NCI-H1694 treated with DMSO at 0.1 percent for 48 hours (cell line): ENCODE measurements at places on chromosomes 1 and 21.

- no peak for DNase-seq
Measured at GRCh38 chr21:26832546-26832945, 12.7 kb downstream of the ADAMTS1 start.

- DNase-seq = no peak
Measured at GRCh38 chr1:67439277-67440029, 9.3 kb upstream of the SERBP1 start.

DNA sequence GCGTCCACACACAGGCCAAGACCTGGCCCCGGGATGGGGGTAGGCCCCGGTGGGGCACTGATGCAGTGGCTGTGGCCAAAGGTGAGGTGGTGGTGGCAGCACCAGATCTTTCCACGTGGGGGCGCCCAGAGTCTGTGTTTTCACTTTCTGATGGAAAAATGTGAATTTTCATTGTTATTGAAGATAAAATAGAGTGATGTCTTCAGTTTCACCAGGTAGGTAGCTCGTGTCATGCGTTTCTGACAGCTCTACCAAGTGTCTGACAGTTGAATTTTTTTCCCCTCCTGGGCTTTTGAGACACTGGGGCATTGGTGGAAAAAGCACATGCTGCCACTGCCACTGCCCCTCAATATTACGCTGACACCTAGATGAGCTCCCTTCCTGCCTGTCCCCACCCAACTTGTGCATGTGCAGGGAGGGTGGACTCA is 40.0 kb upstream of the MAGOH start:
- peak; percentile 45 for DNase-seq

DNA sequence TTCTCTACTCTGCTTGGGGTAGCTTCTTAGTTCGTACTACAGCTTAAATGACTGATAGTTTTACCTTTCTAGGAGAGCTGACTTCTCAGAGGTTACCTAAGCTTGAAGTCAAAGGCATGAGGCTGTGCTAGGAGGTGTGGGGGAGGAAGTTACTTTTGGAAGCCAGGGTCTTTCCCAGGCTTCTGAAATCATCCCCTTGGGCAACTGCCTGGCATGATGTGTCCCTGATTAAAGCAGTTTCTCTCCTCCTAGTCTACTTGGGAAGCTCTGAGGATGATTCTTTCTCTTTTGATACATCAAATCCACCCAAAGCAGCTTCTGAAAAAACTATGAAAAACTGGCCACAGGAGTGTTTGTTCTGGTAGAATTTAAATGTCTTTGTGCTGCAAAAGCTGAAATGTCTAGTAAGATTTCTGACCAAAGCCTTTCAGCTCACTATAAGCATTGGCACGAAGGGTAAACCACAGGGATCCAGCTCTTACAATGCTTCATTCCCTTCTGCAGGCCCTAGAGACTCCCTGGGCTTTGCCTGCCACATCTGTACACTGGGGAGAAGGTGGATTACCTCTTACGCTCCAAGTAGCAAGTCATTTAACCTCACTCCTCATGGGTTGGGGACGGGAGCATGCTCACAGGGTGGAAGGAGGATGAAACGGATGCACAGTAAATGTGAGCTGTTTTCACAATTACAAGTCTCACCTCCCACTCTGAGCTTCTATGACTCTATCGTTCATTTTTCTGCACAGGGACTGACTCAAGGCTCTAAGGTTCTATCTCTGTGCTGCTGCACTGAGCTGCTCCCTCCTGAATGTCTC is 59.6 kb downstream of the RUNX1 start:
- no peak for DNase-seq

DNA sequence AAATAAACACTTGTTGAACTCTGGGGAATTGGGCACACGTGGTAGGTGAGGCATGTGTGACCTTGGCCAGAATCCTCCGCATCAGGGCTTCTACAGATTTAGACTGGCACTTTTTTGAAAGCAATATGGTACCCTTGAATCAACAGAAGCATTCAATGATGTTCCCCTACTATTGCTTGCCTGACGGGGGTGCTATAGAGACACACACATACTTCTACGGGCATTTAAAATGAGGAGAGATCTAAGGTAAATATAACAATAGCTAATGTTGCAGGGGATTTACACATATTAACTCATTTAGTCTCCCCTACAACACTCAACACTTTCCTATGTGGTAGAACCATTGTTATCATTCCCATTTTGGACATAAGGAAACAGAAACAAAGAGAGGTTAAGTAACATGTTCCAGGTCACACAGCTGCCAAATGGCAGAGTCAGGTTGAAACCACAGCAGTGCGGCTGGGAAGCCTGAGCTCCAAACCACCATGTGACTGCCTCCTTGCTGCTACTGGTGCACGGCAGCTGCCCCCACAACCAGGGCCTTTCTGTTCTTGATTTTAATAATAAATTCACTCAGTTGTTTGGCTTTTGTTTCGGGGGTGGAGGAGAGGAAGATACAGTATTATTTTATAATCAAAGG is 147.4 kb downstream of the ZNF281 start:
- DNase-seq = no peak

DNA sequence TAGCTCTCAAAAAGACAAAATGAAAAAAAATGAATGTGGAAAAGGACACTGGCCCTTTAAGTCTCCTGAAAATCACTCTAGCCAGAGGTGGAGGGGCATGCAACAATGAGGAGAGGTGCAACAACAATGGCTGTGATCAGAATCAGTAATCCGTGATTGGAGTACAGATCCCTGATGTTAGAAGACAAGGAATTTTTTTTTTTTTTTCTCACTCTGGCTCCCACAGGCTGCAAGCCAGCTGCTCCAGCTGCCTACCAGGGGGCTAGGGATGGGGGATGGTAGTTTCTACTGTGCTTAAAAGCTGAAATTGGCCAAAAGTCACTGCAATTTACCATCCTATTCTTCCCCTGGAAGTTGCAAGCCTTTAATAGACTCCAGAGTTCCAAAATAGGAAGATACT is 54.5 kb downstream of the STYXL2 start:
- no peak for DNase-seq

DNA sequence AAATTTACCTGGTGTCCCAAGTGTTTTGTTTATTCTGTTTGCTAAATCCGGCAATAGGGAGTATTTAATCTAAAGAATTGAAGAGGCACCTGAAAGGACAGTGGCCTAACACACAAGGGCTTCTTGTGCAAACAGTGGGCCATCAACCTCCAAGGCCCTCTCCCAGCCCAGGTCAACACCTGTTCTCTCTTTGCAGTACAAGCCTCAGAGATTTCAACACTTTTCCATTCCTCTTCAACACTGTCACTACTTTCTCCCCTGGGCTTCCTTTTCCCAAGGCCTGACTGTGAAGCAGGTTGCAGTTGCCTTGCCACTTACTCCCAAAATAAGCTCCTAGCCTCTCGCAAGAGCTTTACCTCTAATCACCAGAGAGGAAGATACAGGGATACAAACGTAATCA is 3.2 kb upstream of the SNAPIN start:
- DNase-seq = no peak

DNA sequence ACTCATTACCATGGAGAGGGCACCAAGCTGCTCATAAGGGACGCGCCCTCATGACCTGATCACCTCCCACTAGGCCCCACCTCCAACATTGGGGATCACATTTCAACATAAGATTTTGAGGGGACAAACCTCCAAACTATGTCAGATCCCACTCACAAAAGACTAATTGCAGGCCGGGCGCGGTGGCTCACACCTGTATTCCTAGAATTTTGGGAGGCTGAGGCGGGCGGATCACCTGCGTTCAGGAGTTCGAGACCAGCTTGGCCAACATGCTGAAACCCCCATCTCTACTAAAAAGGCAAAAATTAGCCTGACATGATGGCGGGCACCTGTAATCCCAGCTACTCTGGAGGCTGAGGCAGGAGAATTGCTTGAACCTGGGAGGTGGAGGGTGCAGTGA is 228.7 kb downstream of the CRB1 start:
- DNase-seq = no peak

DNA sequence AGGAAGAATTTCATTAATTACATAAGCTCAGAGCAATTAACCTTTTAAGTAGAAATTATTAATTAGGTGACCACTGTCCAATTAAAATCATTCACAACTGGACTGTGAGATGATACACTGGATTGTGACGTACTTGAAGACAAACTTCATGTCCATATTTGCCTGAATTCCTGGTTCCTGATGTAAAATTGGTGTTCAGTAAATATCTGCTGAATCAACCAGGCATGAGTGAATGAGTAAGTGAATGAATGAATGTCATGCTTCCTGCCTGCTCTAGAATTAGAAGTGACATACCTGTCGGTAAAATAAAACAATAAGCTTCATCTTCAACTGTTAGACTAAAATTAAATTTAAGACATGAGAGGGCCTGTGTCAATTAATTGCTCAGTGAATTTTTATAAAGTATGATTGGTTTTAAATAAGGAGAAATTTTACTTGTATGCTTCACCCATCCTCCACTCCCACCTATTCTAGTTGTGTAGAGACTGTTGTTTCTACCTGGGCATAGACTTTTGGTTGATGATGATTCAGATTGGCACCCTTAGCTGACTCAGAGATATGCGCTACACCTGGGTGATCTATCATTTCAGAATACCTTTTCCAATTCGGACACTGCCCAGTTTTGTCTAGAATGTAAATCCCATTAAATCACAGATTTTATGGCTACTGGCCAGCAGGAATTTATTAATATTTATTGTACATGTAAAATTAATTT is 56.9 kb upstream of the PTGS2 start:
- no peak for DNase-seq

DNA sequence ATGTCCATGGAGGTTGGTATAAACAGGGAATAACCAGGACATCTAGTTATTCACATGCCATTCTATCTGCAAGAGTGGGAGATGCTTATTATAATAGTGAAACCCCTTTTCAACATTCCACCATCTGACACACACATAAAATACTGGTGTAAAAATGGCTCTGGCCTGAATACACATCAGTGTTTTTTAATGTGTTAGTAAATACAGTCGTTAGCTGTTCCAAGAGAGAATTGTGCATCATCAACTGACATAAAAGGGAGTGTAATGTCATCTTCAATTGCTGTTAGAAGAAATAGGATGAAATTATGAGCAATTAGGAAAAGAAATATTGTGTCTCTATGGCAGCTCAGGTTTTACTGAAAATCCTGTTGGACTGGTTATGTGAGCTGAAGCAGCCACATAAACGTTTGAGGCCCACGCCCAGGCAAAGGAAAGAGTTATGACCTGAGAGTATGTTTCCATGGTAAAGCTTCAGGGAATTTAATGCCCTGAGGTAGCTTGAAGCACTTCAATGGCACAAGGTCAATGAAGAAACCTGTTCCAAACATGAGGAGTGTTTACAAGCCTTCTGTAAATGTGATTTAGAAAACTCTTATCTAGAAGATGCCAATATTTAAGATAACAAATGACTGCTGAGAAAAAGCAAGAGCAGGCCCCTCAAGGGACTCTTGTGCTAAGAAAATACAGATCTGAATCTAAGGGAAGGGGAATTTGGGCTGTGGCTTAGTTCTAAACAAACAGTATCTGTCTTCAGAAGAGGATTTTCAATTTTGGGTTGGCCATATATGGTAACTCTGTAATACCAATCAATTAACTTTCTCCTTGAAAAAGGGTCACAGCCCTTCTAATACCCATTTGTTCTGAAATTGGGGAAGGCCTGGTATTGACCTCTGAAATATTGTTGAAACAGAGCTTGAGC is 384.3 kb downstream of the SEC16B start:
- no peak for DNase-seq

- DNase-seq = no peak
Measured at GRCh38 chr21:26445440-26445839, 127.6 kb downstream of the CYYR1 start.

GRCh38 chr1:224407571-224408293 is 26.9 kb downstream of the WDR26 start:
- no peak for DNase-seq

- no peak for DNase-seq
Measured at GRCh38 chr1:201044119-201044518, 20.6 kb upstream of the KIF21B start.

DNA sequence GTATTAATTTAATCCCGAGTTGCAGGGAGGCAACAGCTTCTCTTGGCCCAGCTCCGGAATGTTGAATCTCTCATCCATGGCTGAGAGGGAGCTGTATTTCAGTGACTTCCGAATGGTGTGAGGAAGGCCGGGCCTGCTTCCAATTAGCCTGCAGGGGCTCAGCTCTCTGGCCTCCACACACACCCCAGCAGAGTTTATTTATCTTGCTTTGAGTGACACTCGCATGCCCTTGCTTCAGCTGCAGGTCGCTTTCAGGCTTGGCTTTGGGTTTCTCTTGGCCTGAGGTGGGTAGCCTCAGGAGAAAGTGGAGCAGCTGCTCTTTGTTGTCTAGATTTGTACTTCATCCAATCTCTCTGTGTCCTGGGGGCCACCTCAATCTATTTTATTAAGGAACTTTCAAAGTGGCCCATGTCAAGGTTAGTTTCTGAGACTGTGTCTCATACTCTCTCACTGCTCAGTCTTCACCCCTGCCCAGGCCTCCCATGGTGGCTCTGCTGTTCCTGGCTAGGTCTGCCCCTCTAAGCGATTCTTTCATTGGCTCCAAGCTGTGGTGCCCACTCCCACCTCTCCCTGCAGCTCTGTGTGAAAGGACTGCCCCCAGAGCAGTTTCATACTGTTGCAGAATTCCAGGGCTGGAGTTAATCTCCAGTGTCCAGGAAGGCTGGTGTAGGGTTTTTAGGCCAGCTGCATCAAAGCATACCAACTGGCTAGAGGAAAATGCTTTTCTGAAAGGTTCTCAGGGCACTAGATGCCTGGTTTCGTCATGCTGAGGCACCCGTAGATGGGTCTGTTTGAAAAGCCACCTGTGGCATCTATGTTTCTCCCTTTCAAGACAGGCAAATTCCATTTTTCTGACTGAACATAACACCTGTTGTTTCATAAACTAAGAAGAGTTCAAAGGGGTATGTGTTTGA is 153.5 kb downstream of the PLXNA2 start:
- no peak for DNase-seq

DNA sequence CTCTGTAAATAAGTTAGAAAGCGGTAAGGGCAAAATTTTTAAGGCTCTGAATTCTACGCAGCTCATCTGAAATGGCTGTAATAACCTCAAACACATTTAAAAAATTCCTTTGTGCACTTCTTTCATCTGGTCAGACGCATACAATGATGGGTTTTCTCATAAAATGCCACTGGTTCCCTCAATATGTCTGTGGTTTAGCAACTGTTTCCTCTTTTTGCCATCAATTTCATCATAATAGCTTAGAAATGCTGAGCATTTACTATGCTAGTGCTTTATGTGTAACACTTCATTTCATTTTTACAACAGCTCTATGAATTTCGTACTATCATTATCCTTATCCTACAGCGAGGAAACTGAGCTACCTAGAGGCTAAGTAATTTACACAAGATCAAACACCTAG is 35.3 kb upstream of the DMRTA2 start:
- DNase-seq = no peak
